ENCODE measurements at places on chromosomes 1 and 21. TPM values are rescaled to one million over a fixed set of nuclear protein-coding genes. Genes with fewer than 3 reads are reported as not detected.

The NOC2L gene
- total RNA-seq: 221 TPM

DNA sequence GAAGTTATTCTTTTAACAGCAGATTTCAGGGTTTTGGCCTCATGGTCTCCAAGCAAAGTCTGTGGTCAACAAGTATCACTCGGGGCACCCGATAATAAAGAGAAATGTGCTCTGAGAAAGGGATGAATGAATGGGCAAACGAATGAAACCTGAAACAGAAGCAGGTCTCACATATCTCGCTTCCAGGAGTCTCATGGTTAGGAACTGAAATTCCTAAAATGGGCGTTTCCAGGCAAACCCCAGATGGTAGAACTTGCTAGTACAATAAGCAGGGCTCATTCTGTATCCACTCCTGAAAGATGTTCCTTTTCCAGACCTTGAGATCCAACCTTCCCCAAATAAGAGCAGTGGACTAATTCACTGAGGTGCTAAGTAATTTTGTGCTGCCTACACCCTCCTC lies 87.2 kb downstream of the LAMC2 start:
- DNase-seq: no peak

The KPRP gene
- not detected for total RNA-seq

GRCh38 chr1:160859166-160859565 lies 3.5 kb downstream of the CD244 start:
- no peak for DNase-seq

DNA sequence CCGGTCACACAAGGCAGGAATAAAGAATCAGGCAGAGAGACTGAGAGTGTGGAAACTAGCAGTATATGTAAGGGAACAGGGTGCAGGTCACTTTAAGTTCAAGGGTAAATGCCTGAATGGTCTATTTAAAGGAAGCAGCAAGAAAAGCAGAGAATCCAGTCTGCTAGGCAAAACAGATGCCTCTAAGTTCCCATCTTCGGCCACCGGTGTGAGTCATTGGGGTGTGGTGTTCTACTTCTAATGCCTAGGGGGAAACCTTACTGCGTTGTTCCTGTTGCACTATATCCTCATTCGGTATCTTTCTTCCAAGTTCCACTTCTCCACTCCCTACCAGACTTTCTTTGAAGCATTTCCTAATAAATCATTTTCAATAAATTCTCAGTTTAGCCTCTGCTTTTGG lies 259.9 kb downstream of the HHIPL2 start:
- DNase-seq: no peak

The DEDD gene
- total RNA-seq: 48.1 TPM

Measured in G401 (cell line).